ENCODE measurements at places on chromosomes 6 and 20.
A peak's percentile ranks its signal among the peaks of the same experiment; 100 is the strongest.

GRCh38 chr20:40476461-40476860, 212.6 kb downstream of the MAFB start:
- no peak for DNase-seq

GRCh38 chr6:97947841-97948240, 664.8 kb upstream of the MMS22L start:
- peak; percentile 93 for DNase-seq

DNA sequence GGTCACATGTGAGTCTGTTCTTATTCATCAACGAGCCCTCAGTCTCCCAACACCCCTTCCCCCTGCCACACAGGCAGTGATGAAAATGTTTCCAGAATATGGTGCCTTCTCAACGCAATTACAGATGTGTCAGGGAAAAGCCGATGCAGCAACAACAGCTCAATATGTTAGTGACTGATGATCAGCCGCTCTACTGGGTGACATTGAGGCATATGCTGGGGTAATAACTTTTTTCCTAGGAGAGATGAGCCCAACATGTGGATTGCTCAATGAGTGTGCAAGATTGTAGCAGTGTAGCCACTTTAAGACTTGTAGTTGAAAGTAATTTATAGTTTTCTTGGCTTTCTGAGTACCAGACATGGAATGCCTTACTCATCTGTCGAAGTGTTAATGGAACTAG, 49.4 kb downstream of the DTD1 start:
- no peak for DNase-seq

GRCh38 chr20:16748308-16748900, at the start of gene OTOR:
OTOR (plus strand) TSS chr20:16748358; CDS start chr20:16748402, 44 bp downstream.
- no peak for DNase-seq

- no peak for DNase-seq
Measured at GRCh38 chr6:166703149-166703710, 76.2 kb upstream of the RPS6KA2 start.

DNA sequence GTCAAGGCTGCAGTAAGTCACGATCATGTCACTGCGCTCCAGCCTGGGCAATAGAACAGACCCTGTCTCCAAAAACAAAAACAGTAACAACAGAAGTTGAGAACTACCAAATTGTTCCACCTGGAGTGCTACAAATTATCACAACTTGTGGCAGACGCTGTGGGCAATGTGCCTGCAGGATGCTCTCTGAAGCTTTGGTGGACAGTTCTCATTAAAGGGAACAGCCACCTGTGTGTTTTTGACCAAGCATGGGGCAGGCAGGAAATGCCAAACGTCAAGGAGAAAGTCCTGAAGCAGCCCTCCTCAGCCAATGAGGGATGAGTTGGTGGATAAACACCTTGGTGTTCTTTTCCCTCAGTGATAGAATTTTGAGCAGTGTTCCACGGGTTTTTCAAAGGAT, 15.8 kb downstream of the COX4I2 start:
- DNase-seq: no peak

GRCh38 chr6:26087284-26088115, at the start of gene HFE:
HFE (plus strand) TSS chr6:26087429; CDS start chr6:26087441, 12 bp downstream.
- DNase-seq: peak; percentile 51

- no peak for DNase-seq
Measured at GRCh38 chr6:156391061-156391672, 386.0 kb upstream of the ARID1B start.

DNA sequence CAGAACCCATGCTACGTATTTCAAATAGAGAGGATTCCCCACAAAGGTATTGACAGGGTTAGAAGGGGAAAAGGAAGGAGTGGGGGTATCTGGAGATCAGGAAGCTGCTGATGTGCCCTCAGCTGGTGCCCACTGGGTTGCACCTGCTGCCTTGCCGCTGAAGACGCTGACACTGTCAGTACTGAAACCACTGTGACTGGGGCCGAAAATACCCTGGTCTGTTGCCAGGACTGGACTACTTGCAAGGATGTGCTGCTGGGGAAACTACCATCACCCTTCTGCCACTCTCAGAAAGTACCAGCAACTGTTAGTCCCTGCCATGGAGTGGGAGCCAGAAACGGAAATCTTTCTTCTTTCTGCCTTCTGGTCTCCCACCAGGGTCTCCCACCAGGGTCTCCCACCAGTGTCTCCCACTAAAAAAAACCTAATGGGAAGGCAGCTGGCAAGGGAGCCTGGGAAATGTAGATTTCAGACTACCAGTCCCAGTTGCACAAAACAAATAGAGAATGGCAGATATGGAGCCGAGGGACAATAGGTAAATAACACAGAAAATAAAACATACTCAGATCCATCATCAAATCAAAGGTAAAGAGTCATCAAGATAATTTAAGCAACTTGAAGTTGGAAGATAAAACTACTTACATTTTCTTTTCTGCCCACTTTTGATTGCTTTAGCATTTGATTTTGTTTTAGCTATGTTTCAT, 204.8 kb downstream of the TPBG start:
- no peak for DNase-seq

DNA sequence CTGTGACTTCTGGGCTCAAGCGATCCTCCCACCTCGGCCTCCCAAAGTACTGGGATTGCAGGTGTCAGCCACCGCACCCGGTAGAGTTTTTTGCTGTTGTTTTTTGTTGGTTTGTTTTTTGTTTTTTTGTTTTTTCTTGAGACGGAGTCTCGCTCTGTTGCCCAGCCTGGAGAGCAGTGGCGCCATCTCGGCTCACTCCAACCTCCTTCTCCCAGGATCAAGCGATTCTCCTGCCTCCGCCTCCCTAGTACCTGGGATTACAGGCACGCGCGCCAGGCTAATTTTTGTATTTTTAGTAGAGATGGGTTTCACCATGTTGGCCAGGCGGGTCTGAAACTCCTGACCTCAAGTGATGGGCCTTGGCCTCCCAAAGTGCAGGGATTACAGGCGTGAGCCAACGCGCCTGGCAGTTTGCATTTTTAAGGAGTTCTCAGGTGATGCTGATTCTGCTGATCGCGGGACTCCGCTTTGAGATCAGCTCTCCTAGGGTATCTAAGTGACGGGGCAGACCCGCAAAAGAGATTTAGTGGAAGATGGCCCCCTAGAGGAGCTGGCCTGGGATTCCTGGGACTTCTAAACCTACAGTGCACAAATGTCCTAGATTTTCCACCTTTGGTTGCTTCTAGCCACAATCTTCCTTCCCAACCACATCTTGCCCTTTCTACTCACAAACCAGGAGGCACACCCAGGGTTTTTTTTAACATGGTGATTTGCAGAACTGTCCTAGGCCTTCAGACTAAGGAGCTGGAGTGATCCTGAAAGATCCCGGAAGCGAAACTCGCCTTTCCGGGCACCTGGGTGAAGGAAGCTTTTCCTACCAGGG, 45.2 kb downstream of the DPPA5 start:
- peak; percentile 19 for DNase-seq

DNA sequence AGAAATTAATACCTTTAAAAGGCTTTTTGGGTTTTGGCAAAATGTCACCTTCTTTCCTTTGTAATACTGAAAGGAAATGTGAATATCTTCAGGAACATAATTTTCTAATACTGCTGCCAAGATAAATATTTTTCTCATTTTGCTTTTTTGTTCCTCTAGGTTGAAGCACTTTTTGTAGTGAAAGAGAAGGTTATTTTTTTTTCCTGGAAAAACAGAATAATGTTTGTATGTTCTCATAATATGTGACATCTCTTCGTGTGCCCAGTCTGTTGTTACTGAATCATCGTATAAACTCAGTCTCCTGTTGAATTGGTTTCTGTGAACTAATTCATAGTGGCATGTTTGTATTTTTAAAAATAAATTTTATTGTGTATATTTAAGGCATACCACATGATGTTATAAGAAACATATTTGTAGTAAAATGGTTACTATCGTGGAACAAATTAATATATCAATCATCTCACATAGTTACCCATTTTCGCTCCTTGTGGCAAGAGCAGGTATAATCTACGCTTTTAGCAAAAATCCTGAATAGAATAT, 74.4 kb downstream of the SH3BGRL2 start:
- DNase-seq: no peak

GRCh38 chr20:64131406-64131805, 24.0 kb upstream of the NPBWR2 start:
- no peak for DNase-seq

DNA sequence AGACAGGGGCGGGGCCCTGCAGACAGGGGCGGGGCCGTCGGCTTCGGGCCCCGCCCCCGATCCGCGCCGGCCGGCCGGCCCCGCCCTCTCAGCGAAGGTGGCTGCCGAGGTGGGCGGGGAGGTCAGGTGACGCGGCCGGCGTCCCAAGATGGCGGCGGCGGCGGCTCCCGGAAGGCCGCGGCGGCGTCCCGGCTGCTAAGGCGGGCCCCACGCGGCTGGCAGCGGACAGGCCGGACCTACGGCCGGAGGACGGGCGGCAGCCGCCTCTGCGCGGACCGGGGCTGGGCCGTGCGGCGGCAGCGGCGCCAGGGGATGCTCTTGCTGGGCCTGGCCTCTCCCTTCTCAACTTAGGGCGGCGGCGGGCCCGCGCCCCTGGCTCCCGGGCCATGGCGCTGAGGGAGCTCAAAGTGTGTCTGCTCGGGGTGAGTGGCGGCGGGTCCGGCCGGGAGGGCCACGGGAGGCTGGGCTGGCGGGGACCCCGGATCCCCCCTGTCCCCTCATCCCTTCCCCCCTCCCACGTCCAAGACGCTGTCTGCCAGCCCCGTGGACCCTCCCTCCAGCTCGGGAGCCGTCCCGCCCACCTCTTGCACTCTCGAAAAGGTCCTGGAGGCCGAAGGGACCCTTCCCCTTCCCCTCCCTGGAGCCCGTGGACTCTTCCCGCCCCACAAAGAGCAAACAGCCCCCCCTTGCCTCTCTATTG, at the start of gene RAB22A:
RAB22A (plus strand) TSS at position 125 of the 700 bp plus-strand sequence; CDS start at position 387, 262 bp downstream.
- DNase-seq: peak; percentile 48

DNA sequence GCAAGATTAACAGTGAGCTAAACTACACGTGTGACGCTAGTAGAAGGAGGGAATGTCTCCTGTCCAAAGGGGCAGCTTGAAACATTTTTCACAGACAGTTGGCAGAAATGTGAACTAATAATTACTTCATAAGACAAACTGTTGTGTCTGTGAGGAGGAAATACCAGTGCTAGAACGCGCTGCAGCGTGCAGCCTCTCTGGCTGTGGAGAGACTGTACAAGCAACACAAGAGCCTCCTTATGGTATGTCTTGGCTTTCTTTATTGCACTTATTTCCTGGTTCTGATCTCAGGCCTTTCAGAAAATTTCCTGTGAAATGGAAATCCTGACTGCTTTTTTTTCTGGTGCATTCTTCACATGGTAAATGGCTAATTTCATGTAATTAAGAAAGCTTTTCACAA, 25.3 kb upstream of the TIAM2 start:
- no peak for DNase-seq

DNA sequence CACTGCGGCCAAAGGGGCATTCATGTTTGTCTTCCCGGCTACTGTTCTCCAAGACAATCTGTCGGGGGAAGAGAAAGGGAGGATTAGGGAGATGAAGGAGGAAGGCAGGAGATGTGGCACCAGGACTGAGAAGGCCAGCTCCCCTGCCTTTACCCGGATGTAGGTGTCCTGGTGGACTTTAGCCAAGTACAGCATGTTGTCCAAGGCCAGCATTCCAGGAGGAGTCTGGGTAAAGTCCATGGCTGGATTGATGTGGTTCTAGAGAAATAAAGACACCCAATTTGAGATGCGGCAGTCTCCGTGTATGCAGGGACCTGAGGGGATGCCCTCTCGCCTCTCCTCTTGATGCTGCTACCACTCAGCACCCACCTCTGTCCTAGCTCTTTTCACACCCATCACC, 32.0 kb downstream of the ELMO2 start:
- DNase-seq: no peak

GRCh38 chr6:33840048-33840926, 36.5 kb upstream of the MLN start:
- peak; percentile 97 for DNase-seq

- DNase-seq: no peak
Measured at GRCh38 chr6:37943436-37944058, 124.0 kb downstream of the ZFAND3 start.

- DNase-seq: no peak
Measured at GRCh38 chr20:63483834-63484233, 11.4 kb upstream of the KCNQ2 start.

DNA sequence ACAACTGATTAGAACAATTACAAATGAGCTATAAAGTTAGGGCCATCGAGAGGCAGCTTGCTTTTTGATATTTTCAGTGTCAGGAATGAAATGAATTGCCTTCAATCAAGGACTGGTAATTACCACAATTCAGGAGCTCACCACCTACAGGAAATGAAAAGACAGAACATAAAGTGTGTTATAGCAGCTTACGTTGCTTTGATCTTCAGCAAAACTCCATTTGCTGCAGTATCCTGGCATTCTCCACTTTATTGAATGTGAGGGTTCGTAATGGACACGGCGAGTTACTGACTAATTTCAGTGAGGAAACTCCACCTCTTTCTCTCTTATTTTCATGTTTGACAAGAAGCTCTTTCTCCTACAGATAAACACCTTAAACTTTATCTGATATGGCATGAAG, 440.0 kb upstream of the HSF2 start:
- no peak for DNase-seq

DNA sequence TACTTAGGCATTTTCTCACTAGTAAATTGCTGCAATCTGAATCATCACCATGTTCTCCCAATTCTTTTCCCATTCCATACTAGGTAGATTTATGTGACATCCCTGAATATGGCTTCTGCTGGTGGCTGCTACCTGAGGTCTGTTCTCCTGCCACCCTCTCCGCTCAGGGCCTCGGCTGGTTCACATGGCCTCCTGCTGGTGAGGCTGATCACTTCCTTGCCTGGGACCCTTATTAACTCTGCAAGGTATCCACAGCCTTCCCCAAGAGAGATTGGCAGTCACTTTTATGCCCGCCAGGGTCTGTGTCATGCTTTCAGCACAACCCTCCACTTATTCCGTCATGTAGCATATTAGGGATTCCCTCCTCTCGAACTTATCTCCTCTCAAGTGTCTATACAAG, 424.5 kb upstream of the FLRT3 start:
- DNase-seq: no peak

- no peak for DNase-seq
Measured at GRCh38 chr6:144250276-144250675, 34.9 kb upstream of the UTRN start.

- no peak for DNase-seq
Measured at GRCh38 chr6:151536188-151536479, 42.3 kb downstream of the CCDC170 start.

DNA sequence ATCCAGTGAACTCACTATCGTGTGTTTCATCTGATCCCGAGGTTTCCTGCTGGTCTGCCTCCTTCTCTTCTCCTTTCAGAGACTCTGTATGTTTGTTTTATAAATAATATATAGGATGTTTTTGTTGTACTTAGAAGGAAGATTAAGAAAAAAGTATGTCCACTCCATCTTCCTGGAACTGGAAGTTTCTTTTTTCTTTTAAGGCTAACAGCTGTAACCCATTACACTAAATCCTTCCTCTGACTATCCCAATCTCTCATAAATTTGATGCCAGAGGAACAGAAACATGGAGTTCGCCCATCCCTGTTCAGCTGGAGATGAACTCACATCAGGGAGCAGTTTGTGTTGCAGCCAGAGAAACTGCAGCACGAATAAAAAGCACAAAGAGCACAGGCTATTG, 20.7 kb downstream of the RIPK1 start:
- DNase-seq: no peak

GRCh38 chr20:21384308-21384892, 12.9 kb downstream of the NKX2-4 start:
- DNase-seq: no peak
